ENCODE measurements at places on chromosomes 3 and 15. TPM values are rescaled to one million over a fixed set of nuclear protein-coding genes. Genes with fewer than 3 reads are reported as not detected.
A peak's percentile ranks its signal among the peaks of the same experiment; 100 is the strongest.

- peak; percentile 94 for DNase-seq
Observed at GRCh38 chr15:39232512-39232911, 348.4 kb upstream of the THBS1 start.

Gene DGKG
- 0.57 TPM for total RNA-seq

Gene MESP2
- total RNA-seq: not detected

GRCh38 chr3:157109267-157110141 lies 50.4 kb downstream of the CCNL1 start:
- DNase-seq: no peak

Gene GP5
- not detected for total RNA-seq

GRCh38 chr15:71083349-71083748 lies 31.9 kb upstream of the THSD4 start:
- no peak for DNase-seq

Gene KCNMB3
- total RNA-seq: 0.60 TPM

GRCh38 chr15:54687628-54688027 lies 509.1 kb downstream of the RSL24D1 start:
- DNase-seq: no peak

Gene DNAH12
- total RNA-seq: 0.15 TPM

DNA sequence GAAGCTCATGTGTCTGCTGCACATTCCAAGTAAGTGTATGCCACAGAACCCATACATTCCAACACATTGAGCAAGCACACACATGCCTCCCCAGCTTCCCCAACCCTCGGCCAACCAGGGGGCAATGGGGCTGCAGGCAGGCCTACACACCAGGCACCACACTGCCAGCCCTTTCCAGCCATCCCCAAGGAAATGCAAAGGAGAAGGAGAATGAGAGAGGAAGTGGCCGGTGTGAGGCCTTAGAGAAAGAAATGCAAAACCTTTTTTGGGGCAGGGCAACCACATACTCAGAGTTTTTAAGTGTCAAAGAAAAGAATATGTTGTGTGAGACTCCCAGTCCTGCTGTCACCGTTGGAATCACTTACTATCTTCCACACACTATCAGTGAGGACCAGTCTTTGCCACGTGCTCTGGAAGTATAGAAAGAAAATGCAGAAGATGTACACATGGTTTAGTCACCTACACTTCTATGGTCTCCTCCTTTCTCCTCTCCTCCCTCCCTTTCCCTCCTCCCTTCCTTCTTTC lies 11.1 kb downstream of the IGF2BP2 start:
- DNase-seq: peak; percentile 77

GRCh38 chr3:170992854-170993253 lies 33.7 kb downstream of the SLC2A2 start:
- DNase-seq: peak; percentile 36

GRCh38 chr3:20080956-20081554 lies 40.8 kb downstream of the KAT2B start:
- DNase-seq: no peak

Gene GOLGA8T
- not detected for total RNA-seq

Gene CYP8B1
- total RNA-seq: not detected

Gene FBXL22
- 0.26 TPM for total RNA-seq

Gene FBXO40
- total RNA-seq: not detected

DNA sequence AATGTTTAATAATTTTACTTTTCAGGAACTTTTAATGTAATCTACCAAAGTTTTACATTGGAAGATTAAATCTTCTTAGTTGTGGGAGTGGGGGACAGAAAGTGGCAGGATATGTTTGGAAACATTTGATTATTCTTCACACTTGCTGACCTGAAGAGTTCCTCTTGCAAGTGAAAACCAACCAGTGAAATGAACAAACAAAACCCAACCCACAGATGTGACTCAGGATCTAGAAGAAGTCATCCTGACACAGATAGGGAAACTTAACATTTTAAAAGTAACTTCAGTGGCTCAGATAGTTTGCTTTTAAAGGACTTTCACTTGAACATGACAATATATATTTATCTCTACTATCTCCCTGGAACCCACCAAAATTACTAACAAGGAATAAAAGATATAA lies 55.4 kb downstream of the ASTE1 start:
- DNase-seq: peak; percentile 16

DNA sequence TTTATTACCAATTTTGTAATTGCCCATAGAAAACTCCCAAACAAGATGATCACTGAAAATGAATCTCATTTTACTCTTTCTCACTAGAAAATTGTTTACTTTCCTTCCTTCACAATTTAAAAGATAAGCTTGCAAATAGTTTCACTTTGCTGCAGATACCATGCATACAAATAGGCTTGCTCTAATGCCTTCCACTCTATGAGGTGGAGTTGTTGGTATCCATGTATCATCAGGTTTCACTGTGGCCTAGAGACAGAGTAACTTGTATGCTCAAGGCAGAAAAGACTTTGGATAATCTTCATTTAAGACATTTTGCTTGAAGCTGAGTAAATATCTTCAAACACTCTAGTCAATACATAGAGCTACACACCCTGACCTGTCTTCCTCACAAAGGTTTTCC lies 60.8 kb downstream of the RYK start:
- no peak for DNase-seq

DNA sequence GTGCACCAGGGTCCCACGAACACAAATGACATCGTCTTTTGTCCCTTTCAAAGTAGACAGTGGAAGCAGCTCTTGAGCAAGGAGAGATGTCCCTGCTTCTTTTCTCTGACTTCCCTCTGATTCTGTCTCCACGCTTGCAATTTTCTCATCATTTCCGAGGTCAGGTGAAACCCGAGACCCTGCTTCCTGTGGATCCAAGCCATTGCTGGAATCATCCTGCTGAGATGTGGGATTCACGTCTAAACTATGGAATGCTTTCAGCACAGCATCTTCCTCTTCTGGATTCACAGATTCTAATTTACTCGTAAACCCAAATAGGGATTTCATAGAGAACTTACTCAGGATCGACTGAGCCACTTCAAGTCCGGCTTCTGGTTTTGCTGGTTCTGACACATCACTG lies 127.1 kb downstream of the FMN1 start:
- DNase-seq: peak; percentile 79

DNA sequence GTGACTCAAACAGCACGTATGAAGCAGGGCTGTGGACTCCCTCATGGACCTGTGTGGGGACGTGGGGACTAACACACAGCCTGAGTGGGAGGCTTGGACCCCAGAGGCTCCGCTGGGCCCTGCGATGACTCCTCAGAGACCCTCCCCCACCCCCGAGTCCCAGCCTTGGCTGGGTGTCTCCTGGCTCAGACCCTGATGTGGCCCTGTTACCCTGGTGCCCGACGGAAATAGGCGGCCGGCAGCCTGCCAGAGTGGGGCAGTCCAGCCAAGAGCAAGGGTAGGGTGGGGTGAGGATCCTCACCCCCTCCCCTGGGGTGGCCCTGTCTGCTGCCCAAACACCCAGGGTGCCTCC lies 15.3 kb downstream of the TNK2 start:
- no peak for DNase-seq

Gene GOLGA8R
- total RNA-seq: 0.21 TPM

Gene CD276
- total RNA-seq: 112 TPM

DNA sequence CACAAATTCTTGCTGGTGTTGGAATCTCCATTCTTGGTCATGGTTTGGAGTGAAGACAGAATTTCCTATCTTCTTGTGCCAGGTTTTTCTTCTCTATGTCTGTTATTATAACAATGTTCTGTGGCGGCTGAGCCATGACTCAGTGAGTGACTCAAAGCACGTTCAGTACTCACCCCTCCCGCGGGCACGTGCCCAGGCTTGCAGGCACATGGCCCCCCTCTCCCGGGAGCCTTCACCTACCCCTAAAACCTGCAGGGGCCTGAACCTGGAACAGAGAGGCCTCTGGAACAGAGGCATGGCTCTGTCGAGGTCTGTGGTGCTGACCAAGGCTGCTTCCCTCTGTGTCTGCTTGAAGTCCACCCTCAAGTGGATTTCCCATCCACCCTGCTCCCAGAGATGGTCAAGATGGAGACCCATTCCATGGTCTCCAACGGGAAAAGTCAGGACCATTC lies 27.6 kb downstream of the PLXNB1 start:
- peak; percentile 89 for DNase-seq

DNA sequence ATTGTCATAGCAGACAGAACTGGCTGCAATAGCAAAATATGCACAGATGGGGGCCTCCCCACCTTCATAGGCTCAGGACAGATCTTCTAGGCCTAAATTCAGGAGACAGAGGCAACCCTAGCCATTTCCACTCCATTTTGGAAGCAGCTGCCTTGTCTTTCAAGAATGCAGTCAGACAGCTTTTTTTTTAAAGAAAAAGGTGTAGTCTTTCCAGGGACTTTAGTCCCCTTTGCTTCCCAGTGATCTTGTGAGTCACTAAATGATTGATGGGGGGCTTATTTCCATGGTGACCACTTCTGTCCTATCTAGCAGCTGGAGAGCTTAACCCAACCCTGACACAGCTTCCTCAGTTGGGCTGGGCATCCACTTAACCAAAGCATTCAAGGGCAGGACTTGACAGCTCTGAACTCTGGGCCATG lies 165.9 kb downstream of the TPRG1 start:
- no peak for DNase-seq

- no peak for DNase-seq
Observed at GRCh38 chr15:40562691-40563090, 2.2 kb downstream of the CCDC32 start.

Gene TPRG1
- 0.32 TPM for total RNA-seq

DNA sequence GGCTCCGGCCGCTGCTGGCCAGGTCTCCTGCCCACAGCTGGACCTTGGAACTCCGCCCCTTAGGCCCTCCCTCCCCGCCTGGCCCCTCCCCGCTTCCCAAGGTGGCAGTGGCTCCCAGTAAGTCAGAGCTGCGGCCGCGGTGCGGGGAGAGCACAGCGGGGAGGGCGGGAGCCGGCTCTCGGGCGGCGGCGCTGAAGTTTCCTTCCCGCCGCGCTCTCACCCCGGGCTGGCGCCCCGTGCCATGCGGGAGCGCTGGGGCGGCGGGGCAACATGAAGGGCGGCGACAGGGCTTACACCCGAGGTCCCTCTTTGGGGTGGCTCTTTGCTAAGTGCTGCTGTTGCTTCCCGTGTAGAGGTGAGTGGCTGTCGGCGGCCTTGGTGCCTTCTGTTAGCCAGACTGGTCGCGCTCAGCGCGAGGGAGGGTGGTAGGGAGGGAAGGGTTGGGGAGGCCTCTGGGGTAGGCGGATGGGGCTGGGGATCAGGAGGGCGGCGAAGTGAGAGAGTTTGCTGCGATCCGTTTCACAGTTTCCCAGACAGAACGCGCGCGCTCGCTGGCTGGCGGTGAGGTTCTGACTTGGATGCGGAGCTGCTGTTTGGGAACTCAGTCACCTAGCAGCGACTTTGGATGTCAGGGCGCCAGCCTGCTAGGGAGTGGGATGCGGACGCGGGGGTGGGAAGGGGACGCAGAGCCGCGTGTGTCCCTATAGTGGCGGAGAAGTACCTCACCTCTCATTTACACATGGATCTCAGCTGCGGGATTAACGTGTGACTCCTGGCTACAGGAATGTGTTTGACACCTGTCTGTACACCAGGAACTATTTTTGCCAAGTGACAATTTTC lies 145.5 kb upstream of the UMPS start:
- DNase-seq: no peak

GRCh38 chr15:71752128-71752527 lies 58.2 kb upstream of the NR2E3 start:
- DNase-seq: no peak

DNA sequence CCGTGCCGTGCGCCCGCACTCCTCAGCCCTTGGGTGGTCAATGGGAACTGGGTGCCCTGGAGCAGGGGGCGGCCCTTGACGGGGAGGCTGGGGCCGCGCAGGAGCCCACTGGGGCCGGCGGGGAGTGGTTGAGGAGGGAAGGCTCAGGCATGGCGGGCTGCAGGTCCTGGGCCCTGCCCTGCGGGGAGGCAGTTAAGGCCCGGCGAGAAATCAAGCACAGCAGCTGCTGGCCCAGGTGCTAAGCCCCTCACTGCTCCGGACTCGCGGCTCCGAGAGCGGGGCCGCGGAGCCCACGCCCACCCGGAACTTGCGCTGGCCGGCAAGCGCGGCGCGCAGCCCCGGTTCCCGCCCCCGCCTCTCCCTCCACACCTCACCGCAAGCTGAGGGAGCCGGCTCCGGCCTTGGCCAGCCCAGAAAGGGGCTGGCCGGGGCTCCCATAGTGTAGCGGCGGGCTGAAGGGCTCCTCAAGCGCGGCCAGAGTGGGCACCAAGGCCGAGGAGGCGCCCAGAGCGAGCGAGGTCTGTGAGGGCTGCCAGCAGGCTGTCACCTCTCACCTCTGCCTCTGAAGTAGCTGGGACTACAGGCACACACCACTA lies 7.8 kb downstream of the GP9 start:
- DNase-seq: no peak

Gene THSD4
- 39.1 TPM for total RNA-seq

DNA sequence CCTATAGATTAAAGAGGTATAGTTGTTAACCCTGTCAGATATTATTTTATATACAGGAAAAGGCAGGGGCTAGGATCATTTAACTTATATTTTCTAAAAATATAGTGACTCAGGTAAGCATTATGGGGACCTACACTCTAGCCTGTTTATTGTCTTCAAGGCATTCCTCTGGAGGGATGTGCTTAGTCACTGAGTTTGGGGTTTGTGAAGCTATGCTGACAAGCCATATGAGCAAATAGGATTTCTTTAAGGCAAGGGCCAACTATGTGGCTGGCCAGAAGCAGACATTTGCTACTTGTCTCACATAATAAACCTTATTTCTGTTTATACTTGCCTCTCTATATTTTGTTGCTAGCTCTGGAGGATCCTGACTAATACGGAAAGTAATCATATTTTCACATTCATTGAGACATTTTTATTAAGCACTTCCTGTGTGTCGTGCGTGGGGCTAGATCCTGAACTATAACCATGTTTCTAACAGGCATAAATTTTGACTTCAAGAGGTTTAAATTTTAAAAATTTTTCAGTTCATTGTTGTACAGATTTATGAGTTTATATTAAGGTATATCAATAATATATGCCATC lies 153.4 kb downstream of the OTOL1 start:
- DNase-seq: no peak

DNA sequence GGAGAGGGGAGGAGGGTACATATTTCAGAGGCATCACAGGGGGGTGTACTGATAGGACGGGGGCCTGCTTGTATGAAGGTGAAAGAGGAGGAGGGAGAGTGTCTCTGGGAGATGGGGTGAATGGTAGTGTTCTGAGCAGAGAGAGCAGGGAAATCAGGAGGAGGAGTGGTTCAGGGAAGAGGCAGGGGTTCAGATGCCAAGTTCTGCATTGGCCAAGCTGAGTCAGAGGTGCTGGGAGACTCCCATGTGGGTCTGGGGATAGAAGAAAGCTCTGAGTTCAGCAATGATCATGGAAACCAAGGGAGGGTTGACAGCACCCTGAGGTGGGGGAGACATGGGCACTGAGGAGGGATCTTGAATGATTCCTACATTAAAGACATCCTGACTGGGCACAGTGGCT lies 3.0 kb downstream of the CYP8B1 start:
- DNase-seq: no peak

DNA sequence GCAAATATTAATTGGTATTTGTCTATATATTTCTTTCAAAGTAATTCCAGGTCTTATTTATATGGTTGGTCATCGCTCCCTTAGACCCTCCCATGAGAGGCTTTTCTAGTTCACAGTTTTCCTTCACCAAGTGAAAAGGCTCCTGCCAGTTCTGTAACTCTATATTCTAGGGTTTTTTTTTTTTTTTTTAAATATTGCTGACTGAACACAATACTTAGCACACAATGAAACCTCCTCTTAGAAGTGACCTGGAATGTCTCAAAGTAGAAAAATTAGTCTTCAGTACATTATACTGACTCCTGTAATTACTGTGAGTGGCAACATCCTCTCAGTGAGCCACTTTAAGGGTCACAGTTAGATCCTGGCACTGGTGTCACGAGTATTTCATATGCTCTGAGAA lies 48.6 kb upstream of the CDAN1 start:
- no peak for DNase-seq

Gene CPNE4
- total RNA-seq: not detected

All from HFFc6 (cell line).